ENCODE measurements at places on chromosomes 16 and 17. TPM values are rescaled to one million over a fixed set of nuclear protein-coding genes. Genes with fewer than 3 reads are reported as not detected.

Gene PYY
- total RNA-seq = not detected

DNA sequence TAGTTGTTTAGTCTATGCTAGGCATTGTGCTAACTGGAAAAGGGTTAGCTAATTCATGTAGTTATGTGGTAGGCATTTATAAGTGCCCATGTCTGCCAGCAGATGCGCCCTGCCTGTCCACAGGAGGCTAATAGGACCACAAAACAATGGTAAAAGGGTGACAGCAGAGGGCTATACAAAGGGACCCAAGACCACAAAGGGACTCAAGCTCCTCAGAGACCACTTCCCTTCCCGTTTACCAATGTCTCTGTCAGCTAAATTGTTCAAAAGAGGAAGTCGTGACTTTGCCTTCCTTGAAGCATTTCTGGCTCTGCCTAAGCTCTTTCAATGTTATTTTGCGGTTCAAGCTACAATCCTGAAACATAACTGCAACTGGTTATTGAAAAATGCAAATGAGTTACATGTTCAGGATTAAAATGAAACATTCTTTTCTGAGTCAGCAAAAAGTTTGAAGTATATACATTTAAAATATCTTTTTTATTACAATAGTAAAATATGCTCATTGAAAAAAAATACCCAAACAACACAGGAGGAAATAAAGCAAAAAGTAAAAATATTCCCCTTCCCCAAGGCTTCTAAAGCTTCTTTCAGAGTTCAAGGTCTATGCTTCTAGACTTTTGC, 149.2 kb downstream of the MAF start:
- DNase-seq = no peak

GRCh38 chr16:4692460-4693295, 684 bp upstream of the NUDT16L1 start:
- DNase-seq = no peak

DNA sequence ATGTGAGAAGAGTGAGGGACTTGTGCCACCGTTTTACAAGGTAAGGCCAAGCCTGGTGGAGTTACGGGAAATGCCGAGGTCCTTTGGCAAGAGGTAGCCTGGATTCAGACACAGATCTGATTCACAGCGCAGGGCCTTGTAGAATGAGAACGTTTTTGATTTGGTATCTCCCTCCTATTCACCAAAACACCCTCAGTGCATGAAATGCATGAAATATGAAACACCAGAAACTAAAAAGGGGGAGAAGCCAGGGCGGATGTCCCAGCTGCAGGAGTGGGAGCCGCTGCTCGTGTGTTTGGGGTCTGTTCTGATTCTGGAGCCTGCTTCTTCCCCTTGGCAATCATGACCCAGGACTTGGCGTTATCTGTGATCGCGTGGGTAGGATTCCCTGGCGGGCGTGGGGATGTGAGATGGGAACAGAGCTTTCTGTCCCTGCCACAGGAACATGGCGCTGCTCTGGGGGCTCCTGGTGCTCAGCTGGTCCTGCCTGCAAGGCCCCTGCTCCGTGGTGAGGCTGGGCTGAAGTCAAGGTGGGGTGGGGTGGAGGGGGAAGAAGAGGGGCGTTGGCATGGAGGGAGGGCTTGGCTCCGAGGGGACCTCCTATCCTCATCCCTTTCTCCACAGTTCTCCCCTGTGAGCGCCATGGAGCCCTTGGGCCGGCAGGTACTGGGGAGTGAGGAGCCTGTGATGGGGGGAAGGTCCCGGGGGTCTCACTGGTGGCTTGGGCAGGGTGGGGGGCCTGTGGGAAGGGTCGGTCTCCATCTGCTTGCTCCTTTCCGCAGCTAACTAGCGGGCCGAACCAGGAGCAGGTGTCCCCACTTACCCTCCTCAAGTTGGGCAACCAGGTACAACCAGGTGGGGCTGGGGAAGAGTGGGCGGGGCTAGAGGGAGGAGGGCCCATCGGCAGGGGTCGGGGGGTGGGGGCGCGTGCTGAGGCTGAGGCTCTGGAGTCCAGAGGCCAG, 2.2 kb downstream of the SERPINF2 start:
- no peak for DNase-seq

DNA sequence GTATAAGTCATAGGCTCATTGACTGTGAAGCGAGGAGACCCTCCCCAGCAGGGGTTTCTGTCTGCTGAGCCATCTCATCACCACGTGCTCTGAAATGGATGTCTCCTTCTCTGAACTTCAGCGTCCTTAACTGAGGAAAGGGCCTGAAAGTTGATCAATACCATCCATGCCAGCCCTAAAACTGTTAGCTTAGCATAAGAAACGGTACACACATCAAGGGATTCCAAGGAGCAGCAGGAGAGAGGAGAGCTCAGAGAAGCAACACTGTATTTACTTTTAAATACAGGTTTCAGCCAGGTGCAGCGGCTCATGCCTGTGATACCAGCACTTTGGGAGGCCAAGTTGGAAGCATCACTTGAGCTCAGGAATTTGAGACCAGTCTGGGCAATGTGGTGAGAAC, 248.9 kb upstream of the TNRC6C start:
- DNase-seq = no peak

GRCh38 chr17:41324180-41325075, 8.9 kb upstream of the KRTAP17-1 start:
- DNase-seq = no peak

GRCh38 chr17:61474934-61475333, 22.7 kb downstream of the TBX4 start:
- no peak for DNase-seq

DNA sequence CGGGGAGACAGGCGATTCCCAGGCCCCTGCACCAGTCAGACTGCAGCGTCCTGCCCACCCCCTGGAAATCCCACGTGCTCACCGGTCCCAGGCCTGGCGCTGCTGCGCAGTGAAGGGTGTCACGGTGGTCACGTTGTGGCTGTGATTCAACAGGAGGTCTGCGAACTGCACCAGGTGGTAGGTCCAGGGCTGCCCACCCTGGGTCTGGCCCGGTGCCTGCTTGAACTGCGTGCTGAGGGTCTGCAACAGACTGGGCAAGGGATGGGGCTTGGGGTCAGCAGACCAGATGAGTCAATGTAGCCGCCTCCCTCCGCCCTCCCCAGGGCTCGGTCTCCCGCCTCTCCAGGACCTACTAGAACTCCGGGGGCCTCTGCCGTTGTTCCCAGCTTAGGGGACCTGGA, 7.1 kb downstream of the MYBBP1A start:
- DNase-seq = no peak

DNA sequence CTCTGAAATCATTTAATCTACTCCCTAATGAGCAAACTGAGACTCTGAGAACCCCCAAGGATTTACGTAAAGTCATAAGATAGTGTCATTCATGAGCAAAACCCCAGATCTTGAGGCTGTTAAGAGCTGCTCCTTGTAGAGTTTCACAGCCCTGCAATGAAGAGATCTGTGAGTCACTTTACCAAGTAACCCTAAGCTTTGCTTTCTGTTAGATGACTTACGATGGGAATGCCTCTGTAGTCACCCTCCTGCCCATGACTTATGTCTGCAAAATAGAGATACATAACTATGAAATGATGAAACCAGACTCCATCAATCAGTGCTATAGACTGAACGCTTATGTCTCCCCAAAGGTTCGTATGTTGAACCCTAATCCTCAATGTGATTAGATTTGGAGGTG, 117.7 kb downstream of the HS3ST3A1 start:
- DNase-seq = no peak

Gene AATK
- 1.5 TPM for total RNA-seq

DNA sequence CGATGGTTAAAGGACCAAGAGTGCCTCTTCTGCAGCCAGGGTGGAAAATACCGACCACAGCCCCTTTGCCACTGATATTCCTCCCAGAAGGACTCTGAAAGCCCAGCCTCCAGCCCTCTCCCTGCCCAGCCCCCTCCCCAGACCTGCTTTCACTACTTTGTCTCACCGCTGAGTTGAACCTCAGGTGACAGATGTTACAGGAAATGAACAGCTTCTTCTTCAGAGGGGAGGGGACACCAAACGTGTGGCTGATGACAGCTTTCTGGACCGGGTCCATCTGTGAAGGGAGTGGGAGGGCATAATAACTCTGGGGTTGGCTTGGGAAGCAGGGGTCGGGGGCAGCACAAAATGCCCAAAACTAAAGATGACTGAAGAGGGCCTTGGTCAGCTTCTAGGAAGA, 14.2 kb downstream of the NKIRAS2 start:
- DNase-seq = no peak

GRCh38 chr17:69684251-69684650, 269.8 kb downstream of the MAP2K6 start:
- no peak for DNase-seq

DNA sequence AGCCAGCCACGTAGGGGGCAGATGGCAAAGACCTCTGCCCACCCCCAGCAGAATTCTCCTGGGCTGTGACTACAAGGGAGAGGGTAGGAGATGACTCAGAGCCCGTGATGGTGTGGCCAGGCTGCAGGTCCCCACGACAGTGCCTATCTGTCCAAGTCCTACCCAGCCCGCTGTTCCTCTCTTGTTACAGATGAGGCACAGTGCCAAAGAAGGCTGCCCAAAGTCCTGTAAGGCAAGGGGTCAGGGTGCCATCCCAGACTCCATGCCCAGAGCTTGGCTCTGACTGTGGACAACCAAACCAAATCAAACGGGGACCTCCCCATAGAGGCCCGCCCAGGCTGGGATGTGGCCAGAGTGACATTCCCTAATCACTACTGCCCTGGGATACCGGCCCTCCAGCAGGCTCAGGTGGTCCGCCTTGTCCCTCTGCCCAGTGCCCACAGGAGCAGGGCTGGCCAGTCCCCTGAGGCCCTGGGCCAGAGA, 12.6 kb upstream of the BCAR1 start:
- DNase-seq = no peak

DNA sequence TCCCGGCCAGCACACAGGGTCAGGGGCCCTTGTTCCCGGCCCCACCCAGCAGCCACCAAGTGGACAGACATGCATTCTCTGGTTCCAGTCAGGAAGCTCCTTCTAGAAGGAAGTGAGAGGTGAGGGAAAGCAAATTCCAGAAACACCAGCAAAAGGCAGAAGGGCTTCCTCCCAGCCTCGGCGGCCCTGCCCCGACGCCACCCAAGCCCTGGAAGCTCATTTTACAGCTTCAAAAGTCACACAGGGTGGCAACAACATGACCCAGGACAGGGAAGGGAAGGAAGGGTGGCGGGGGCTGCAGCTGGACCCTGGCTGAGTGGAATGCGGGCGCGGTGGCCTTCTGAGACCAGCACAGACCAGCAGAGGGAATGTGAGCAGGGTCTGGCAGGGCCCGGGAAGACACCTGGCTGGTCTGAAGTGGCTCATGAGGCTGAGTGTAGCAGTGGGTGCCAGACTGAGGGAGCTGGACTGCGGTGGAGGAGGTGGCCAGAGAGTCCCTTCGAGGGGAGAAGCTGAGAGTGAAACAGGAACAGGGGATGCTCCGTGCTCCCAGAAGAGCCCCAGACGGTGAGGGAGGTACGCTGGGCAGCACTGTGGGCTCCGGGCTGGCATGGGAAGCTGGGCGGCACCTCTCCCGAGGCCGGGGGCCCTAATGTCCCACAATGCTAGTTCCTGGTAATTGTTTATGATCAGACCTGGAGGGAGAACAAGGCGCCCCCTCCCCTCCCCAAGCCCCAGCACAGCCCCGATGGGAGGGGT, 1.9 kb upstream of the UNC13D start:
- no peak for DNase-seq

DNA sequence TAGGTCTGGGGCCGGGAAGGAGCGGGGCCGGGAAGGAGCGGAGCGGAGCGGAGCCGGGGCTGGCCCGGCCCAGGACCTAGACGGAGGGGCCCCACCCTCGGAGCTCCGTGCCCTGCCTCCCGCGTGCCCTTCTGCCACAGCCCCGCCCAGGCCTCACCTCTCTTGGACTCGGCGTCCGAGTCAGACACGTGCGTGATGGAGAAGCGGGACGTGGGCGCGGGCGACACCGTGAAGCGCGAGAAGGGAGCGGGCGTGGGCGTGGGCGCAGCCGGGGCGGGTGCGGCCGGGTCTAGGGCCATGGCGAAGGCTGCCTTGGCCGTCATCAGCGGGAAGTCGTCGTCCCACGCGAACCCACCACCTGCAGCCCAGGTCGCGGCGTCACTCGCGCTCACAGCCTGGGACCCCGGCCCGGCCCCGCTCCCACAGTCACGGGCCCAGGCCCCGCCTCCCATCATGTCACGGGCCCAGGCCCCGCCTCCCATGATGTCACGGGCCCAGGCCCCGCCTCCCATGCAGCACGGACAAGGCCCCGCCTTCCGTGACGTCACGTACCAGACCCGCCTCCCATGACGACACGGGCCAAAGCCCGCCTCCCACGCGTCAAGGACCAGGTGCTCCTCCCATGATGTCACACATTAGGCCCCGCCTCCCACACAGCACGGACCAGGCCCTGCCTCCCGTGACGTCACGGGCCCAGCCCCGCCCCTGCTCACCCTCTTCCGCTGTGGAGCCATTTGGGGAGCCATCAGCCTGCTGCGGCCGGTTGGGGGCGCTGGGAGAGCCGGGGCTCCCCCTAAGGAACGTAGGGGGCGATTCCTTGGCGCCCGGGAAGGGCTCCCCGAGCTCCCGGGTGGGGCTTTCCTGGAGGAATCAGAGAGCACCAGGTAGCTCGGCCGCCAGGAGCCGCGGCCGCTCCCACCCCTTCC, 45.8 kb upstream of the PVALEF start:
- DNase-seq = peak; percentile 39

- DNase-seq = no peak
Observed at GRCh38 chr17:29760279-29761039, 137.7 kb upstream of the CORO6 start.

Gene KCNH6
- total RNA-seq = not detected

Gene GUCY2D
- not detected for total RNA-seq

Gene ASGR2
- total RNA-seq = not detected

Gene SLC25A10
- 23.3 TPM for total RNA-seq

DNA sequence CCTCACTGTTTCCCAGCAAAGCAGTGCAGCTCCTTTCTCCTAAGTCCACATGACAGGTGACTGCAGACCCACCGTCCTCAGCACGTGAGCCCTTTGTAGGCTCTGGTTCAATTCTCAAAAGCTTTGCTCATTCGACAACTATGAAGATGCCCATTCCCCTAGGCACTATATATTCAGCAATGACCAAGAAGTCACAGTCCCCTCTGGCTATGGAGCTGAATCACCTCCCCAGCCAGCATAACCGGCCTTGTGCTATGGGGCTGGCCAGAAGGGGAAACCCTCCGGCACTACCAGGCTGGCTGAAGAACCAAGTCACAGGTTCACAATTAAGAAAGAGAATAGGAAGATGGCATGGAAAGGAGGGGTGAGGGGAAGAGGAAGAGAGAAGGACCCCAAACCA, 139.7 kb downstream of the WSCD1 start:
- no peak for DNase-seq

- DNase-seq = no peak
Observed at GRCh38 chr16:874366-875181, 74.0 kb upstream of the GNG13 start.

Gene KRT20
- not detected for total RNA-seq

Gene KRTAP4-1
- total RNA-seq = not detected

Measured in esophagus squamous epithelium (tissue), 5 donors.